H7 (cell line): ENCODE measurements at places on chromosomes 5 and 9. TPM values are rescaled to one million over a fixed set of nuclear protein-coding genes. Genes with fewer than 3 reads are reported as not detected.

The SLC6A3 gene
- 0.07 TPM in 2 replicates for total RNA-seq

The TBC1D2 gene
- total RNA-seq, result 4.2 and 4.5 TPM in 2 replicates

The QRFP gene
- not detected in 2 replicates for total RNA-seq

GRCh38 chr9:90469435-90469834, 173.2 kb downstream of the DIRAS2 start:
- no peak for DNase-seq

DNA sequence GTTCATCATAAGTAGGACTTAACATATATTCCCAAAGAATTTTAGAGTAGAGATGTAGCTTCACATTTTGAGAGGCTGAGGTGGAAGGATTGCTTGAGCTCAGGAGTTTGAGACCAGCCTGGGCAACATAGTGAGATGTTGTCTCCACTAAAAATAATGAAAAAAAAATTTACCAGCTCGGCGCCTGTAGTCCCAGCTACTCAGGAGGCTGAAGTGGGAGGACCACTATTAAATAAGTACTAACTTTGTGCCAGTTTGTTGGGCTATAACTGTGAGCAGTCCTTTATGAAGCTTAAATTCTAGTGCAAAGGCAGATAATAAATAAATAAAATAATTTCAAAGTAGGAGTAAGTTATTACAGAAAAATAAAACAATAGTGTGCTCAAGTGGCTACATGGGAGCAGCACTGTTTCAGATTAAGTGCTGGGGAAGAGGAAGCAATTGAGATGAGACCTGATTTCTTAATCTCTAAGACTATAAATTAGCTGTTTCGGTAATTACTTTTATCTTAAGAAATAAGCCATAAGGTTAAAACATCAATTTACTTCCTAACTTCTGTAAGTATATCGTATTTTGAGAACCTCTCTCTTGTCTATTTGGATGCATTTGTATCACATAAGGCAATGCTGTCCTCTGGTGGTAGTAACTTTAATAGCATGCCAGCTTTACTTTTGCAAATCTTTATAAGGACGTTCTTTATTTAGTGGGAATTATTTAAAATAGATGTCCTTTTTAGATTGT, 98.9 kb downstream of the CSNK1G3 start:
- peak; percentile 8 for DNase-seq

DNA sequence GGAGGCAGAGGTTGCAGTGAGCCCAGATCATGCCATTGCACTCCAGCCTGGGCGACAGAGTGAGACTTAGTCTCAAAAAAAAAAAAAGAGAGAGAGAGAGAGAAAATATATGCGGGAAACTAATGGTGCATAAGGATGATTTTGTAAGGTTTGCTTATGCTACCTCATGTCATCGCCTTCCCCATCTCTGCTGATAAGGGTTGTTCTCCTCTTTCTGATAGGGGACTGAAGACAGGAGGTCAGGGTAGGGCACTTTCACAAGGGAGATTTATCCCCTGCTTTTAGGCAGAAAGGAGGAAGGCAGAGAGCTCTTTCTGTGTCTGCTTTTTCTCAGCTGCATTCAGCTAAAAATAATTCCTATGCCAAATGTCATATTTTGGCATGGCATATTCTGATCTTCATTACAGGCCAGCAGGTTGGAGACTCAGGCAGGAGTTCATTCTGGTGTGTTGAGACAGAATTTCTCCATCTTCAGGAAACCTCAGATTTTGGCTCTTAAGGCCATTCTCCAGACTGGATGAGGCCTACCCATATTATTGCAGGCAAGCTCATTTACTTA, 220.2 kb downstream of the AUH start:
- DNase-seq, result no peak

GRCh38 chr9:82082563-82082962, 94.0 kb downstream of the SPATA31D1 start:
- DNase-seq, result peak; percentile 52

DNA sequence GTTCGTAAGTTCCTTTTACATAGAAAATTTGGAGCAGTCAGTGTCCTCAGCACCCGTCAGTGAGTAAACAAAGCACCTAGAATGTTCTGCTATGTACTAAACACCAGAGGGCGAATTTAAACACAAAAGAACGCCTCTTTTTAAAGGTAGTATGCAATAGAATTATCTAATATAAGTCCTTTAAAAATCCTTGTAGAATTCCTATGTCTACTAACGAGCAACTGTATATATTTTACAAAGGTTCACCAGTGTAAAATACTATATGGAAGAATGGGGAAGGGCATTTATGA, 499 bp upstream of the TMEM232 start:
- no peak for DNase-seq

GRCh38 chr9:23775549-23775948, 50.5 kb downstream of the ELAVL2 start:
- no peak for DNase-seq

DNA sequence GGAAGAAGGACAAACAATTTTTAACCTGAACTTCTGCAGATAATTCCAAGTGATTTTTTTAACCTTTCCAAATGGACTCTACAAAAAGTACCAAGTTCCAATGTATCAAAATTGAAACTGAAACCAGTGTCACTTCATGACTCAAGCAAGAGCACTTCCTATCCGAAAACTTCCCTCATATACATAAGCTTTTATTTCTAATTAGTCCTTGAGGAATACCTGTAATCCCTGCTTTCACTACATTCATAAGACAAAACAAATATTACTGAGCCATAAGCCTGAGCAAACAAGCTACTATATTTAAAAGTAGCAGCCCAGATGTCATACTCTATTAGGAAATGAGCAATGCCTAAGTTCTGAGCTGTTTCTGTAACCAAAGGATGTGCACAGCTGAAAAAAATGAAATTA, 224.4 kb downstream of the EBF1 start:
- no peak for DNase-seq

DNA sequence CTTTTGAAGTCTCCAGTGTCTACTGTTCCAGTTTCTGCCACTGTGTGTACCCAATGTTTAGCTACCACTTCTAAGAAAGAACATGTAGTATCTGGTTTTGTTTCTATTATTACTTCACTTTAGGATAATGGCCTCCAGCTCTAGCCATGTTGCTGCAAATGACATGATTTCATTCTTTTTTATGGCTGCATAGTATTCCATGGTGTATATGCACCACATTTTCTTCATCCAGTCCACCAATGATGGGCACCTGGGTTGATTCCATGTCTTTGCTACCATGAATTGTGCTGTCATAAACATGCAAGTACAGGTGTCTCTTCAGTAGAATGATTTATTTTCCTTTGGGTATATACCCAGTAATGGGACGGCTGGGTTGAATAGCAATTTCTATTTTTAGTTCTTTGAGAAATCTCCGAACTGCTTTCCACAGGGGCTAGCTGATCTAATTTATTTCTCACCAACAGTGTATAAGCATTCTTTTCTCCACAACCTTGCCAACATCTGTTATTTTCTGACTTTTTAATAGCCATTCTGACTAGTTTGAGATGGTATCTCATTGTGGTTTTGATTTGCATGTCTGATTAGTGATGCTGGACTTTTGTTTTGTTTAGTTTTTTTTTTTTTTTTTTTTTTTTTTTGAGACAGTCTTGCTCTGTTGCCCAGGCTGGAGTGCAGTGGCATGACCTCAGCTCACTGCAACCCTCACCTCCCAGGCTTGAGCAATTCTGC, 68.9 kb downstream of the WDR41 start:
- DNase-seq, result no peak

GRCh38 chr9:28883234-28883633, 1310.0 kb upstream of the C9orf72 start:
- DNase-seq, result no peak

GRCh38 chr5:65015767-65016166, 247.0 kb downstream of the CWC27 start:
- DNase-seq, result no peak

DNA sequence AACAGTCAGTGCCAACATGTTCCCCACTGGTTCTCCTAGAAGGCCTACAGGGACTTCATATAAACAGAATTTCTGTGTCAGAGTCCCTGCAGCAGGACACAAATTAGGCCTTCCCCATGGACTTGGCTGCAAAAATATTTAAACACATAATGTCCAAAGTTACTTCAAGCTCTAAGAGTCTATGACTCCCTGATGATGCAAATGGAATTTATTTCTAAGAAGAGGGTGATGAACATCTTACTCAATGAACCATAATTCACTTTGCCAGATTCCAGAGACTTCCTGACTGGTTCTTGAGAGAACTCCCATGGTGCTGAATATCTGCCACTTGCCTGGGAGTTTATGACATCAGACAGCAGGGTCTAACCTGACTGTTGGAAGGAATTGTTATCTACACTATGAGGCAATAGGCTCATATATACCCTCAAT, 32.7 kb upstream of the ADRA1B start:
- no peak for DNase-seq
